B cell (primary cell): ENCODE measurements at places on chromosomes 4 and X. TPM values are rescaled to one million over a fixed set of nuclear protein-coding genes. Genes with fewer than 3 reads are reported as not detected.

DNA sequence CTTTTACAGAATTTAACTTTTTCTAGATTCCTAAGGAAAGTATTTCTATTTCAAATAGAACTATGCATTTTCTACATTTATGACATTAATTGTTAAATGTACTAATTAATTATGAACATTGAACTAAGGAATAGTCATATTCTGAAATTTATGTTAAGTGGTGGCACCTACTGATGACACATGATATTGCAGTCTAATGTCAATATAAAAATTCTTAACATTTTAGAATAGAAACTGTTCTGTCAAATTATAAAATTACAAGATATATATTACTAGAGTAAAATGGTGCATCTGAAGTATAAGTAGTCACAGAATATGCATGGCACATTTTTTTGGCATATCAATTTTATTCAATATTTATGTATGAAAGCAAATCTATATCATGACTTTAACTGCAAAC is 40.2 kb upstream of the NDNF start:
- no peak overlapping the region for H3K4me3 ChIP-seq
- no peak overlapping the region for H3K27ac ChIP-seq
- no peaks in the 10 kb centered on the region for H3K27me3 ChIP-seq
- no peak for DNase-seq
- H3K4me1 ChIP-seq, result no peaks in the 10 kb centered on the region

GRCh38 chr4:138076561-138076960 is 165.6 kb downstream of the SLC7A11 start:
- H3K4me3 ChIP-seq, result no peak overlapping the region
- no peak for DNase-seq
- no peaks in the 10 kb centered on the region for H3K36me3 ChIP-seq

Gene MAGEB1
- polyA plus RNA-seq, result not detected in 2 replicates

- DNase-seq, result no peak
- no peak overlapping the region for H3K27ac ChIP-seq
- no peaks in the 10 kb centered on the region for H3K36me3 ChIP-seq
These were observed 137.8 kb upstream of the RBPJ start for GRCh38 chr4:26183017-26183416.

Gene CFP
- polyA plus RNA-seq, result 3.0 and 3.8 TPM in 2 replicates

GRCh38 chrX:53239474-53239873 is 14.5 kb upstream of the KDM5C start:
- no peaks in the 10 kb centered on the region for H3K27me3 ChIP-seq
- H3K4me1 ChIP-seq, result no peaks in the 10 kb centered on the region
- DNase-seq, result no peak
- H3K36me3 ChIP-seq, result no peaks in the 10 kb centered on the region

- no peak overlapping the region for H3K27ac ChIP-seq
- no peak overlapping the region for H3K4me3 ChIP-seq
- no peaks in the 10 kb centered on the region for H3K36me3 ChIP-seq
- no peaks in the 10 kb centered on the region for H3K4me1 ChIP-seq
These were observed 350.0 kb upstream of the CTSO start for GRCh38 chr4:156303708-156304107.

GRCh38 chr4:22962295-22962694 is 269.6 kb downstream of the GBA3 start:
- H3K27ac ChIP-seq, result no peak overlapping the region
- H3K27me3 ChIP-seq, result no peaks in the 10 kb centered on the region
- no peak for DNase-seq
- H3K36me3 ChIP-seq, result no peaks in the 10 kb centered on the region
- H3K4me1 ChIP-seq, result no peaks in the 10 kb centered on the region
- H3K4me3 ChIP-seq, result no peak overlapping the region

Gene P2RY10
- polyA plus RNA-seq, result 81.7 and 91.0 TPM in 2 replicates

DNA sequence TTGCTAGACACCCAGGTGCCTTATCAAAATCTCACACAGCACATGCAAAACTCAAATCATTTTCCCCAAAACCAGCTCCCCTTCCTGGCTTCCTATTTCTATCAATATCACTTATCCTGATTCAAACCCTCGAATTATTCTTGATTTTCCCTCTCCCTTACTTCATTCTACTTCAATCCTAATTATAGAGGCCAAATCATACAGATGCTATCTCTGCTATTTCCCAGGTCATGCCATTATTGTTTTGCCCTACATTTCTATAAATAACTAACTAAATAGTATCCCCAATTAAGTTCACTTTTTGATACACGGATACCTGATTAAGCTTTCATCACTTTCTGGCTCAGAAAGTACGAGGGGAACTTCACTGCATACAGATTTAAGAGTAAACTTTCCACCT is 62.4 kb downstream of the FBXL5 start:
- no peaks in the 10 kb centered on the region for H3K27me3 ChIP-seq
- no peaks in the 10 kb centered on the region for H3K36me3 ChIP-seq
- no peaks in the 10 kb centered on the region for H3K4me1 ChIP-seq
- DNase-seq, result no peak
- no peak overlapping the region for H3K4me3 ChIP-seq

GRCh38 chr4:23333946-23334878 is 555.6 kb downstream of the PPARGC1A start:
- DNase-seq, result no peak
- H3K4me1 ChIP-seq, result no peaks in the 10 kb centered on the region
- H3K36me3 ChIP-seq, result no peaks in the 10 kb centered on the region
